Tibial nerve (tissue), 4 donors: ENCODE measurements at places on chromosomes 16 and 17. TPM values are rescaled to one million over a fixed set of nuclear protein-coding genes. Genes with fewer than 3 reads are reported as not detected.

Gene IL21R
- 0.21 TPM for total RNA-seq

Gene SDK2
- 3.1 TPM for total RNA-seq

Gene TEX19
- total RNA-seq, result not detected

Gene HBA2
- 10.1 TPM for total RNA-seq

Gene CRYBA1
- total RNA-seq, result not detected

Gene MYOCD
- total RNA-seq, result 2.7 TPM
